ENCODE measurements at places on chromosomes 6 and 20.
A peak's percentile ranks its signal among the peaks of the same experiment; 100 is the strongest.

GRCh38 chr6:48073976-48074767, 36.8 kb downstream of the PTCHD4 start:
- DNase-seq = no peak

DNA sequence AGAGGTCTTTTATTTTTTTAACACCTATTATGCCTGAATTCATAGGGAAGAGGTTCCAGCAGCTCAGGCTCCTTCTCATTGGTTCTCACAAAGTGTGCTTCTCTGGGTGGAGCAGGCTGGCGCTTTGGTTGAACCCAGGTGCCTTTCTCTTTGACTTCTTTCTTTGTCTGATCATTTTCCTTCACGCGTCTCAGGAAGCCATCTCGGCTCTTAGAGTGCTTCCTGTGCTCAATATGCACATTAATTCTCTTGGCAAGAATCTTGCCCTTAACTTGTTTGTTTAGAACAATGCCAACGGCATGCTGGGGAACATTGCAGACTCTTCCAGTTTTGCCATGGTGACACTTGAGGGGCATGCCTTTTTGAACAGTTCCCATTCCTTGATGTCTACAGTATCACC, 44.2 kb upstream of the RNF24 start:
- no peak for DNase-seq

GRCh38 chr6:147311218-147311617, 107.0 kb downstream of the STXBP5 start:
- no peak for DNase-seq

DNA sequence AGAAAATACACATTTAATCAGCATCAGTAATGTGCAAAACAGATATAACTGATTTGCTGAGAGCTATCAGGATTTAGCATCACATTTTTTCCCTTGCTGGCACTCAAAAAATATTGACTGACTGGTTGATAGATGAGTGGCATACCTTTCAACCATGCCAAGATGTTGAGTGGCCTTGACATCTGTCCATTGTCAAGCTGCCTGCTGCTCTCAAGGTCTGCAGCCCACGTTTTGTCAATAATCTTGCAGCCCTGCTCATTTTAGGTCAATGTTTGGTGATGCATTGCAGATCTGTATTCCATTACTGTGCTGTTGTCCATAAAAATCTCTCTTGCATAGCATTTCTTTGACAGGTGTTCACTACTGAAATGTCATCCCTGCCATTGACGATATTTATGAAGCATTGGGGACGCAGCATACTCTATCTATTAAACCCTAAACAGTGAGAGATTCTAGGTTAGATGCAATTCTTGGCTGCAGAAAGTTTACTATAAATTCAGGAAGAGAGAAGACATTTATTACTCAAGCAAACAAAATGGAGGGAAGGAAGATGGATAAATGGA, 111.6 kb downstream of the BFSP1 start:
- DNase-seq = no peak

GRCh38 chr6:134389129-134389528, 71.2 kb upstream of the SGK1 start:
- DNase-seq = no peak

DNA sequence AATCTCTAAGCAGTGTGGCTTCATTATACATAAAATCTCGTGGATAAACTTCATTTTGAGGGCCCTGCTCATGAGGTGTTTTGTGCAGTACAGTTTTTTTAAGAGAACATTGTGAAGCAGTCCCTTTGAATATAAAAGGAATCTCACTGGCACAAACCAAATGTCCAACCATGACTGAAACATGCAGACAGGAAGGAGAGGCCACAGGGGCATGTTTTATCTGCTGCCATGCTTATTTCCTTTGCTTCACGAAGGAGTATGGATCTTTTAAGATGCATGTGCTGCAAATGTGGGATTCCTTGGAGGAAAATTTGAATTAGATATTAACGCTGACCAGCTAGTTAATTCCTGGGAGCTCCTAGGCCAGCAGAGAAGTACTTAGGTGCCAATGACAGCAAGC, 192.3 kb downstream of the DST start:
- no peak for DNase-seq

DNA sequence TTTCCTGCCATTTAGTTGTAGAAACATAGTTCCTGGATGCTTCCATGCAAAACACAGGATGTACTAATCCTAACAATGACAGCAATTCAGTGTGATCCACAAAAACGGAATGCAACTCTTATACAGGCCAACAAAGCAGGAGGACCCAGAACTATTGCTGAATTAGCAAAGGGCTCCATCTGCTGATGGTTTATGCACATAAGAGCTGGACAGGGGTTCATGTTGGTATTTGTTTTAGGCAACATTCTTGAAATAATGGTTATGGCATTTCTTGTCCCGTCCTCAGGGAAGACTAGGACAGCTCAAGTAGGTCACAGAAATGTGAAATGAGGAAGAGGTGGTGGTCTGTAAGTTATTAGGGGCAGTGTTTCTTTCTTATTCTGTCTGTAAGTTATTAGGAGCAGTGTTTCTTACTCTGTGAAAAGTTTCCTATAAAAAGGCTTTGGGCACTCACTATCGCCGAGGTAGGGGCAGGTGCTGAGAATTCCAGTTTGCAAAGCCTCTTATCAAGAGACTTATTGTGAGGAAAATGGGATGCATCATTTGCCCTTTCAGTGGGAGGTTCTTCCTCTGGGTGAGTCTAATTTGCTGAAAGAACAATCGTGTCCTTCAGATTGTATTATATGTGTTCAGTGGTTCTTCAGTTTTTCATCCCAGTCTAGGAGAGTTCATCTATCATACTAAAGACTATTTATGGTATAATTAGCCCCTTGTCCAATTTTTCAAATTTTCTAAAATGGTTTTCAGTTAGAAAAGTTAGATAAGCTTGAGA, 171.1 kb downstream of the MCHR2 start:
- peak; percentile 9 for DNase-seq
